DND-41 (cell line): ENCODE measurements at places on chromosomes 5 and 9.

- DNase-seq, result no peak
Measured at GRCh38 chr5:78753093-78753531, 104.5 kb upstream of the LHFPL2 start.

GRCh38 chr9:122218935-122219855, 9.6 kb downstream of the LHX6 start:
- DNase-seq, result no peak

DNA sequence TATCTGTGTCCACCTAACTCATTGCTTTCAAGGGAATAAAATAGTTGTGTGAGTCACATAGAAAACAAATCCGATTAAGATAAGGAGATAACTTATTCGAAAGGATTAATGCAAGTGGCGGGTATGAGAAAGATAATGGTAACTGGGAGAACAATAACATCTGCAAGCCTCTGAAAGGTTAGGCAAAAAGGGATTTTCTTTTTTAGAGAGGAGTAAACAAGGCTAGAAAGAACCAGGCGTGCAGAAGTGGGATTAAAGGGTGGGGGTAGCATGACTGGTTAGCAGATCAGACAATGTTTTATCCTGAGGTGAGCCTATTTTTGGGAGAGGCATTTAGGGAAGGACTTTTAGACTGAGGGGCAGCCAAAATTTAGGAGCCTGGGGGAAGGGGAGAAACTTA, 34.7 kb upstream of the JMY start:
- no peak for DNase-seq

- DNase-seq, result no peak
Measured at GRCh38 chr5:150319484-150319790, 16.7 kb upstream of the ARSI start.

DNA sequence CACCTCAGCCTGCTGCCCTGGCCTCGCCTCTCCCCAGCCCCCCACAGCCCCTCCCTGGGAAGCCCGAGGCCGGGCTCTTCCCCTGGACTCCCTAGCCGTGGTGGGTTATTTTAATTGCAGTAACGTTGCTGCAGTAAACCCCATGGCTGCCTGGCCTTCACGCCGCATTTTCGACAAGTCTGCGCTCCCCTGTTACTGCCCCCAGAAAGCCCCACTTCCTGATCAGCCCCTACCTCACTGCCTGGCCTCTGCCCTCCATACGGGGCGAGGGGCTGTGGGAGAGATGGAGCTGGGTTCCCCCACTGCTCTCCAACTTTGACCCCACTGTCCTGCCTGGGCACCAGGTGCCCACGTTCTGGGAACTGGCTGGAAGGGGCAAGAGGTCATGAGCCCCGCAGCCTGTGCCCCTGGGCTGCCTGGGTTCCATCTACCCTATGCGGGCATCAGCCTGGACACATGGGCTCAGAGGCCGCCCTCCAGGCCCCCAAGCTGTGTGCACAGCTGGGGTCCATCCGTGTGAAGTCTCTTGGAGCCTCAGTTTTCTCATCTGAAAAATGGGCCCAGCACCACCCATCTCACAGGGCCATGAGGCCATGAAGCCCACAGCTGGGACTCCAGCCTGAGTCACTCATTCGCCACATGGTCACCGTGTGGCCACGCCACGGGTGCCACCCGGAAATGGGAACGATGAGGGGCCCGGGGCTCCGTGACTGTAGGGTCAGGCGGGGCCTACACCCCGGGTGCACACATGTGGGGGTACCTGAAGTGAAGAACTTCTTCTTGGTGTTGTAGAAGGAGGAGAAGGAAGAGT, 11.5 kb downstream of the EGFL7 start:
- no peak for DNase-seq

DNA sequence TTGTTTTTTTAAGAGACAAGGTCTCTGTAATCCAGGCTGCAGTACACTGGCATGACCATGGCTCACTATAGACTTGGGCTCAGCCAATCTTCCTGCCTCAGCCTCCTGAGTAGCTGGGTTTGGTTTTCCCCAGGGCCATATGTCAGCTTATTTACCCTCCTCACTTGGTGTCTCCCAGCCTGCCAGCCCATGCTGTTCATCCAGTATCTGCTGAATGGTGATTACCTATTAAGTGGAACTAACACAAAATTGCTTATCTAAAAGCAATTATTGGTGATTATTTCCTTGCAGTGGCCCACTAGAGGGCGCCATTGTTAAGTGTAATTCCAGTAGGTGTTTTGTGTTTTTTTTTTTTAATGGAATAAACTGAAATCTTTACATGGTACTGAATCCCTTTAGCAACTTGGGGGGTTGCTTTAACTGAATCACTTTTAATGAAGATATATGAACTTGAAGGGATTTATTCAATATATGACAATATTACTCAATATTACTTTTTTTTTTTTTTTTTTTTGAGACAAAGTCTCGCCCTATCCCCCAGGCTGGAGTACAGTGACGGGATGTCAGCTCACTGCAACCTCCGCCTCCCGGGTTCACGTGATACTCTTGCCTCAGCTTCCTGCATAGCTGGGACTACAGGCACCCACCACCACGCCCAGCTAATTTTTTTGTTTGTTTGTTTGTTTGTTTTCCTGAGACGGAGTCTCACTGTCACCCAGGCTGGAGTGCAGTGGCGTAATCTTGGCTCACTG, 13.8 kb downstream of the EXOSC2 start:
- DNase-seq, result peak; percentile 64

DNA sequence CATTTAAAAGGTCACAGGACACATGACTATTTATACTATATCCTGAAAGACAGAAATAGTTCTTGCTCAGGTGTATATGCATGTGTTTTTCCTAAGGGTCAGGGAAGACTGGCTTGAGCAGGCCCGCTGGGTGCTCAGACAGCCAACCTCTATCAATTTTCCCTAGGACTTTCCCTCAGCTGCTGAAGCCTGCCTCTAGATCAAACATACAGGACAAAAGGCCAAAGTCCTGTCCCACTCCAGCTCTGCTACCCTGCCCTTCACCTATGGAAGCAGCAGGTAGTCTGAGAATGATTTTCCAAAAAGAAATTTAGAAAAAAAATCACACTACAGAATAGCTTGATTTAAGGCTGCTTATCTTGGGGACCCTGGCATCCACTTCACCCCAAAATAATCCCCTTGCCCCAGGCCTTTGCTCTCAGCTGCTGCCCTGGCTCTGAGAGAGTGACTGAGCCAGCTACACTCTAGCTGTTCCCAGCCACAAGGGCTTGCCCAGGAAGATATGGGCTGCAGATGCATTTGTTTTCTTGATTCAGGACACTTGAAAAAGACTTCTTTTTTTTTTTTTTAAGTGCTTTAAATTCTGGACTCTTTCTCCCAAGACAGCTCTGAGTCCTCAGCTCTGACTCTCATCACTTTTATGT, 42.5 kb downstream of the KLHL3 start:
- no peak for DNase-seq

GRCh38 chr9:72643651-72644050, 122.2 kb downstream of the TMC1 start:
- DNase-seq, result no peak

DNA sequence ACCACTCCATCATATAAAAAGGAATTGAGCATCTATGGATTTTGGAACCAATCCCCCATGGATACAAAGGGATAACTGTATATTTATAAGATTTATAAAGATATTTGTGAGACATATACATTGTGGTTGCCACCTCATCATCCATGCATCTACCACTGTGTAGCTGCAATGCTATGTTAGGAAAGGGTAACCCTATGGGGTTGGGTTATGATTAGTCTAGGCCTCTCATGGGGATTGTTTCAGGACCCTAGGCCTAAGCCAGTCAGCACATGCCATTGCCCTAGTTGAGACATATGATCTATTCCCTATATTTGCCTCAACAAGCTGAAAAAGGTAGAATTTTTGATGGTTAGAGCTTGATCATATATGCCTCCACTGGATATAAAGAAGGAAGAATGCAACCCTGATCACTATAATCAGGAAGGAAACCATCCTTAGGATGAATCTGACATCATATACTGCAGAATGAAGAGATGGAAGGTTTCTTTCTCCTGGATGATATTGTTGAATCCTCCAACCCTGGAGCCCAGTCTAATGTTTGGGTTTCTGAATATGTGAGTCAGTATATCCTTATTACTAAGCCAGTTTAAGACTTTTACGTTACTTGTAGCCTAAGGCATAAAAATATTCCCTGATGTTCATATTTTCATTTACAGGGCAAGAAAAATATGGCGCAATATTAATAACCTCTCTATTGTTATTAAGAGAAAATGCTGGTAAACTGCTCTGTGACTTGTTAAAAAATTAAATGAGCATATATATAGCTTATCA, 94.2 kb downstream of the ADAMTS19 start:
- no peak for DNase-seq

- no peak for DNase-seq
Measured at GRCh38 chr9:127036437-127036836, 86.0 kb downstream of the ANGPTL2 start.

DNA sequence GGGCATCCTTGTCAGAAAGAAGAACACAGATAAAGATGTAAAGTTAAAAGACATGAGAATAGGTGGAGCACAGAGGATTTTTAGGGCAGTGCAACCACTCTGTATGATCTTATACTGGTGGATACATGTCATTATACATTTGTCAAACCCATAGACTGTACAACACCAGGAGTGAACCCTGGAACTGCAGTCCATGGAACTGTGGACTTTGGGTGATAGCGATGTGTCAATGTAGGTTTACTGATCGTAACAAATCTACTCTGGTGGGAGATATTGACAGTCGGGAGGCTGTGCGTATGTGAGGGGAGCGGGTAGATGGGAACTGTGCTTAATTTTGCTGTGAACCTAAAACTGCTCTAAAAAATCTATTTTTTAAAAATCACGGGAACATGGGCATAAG, 60.6 kb downstream of the MROH2B start:
- DNase-seq, result no peak

- DNase-seq, result peak; percentile 55
Measured at GRCh38 chr9:96317335-96317980, 15.5 kb upstream of the HSD17B3 start.

- DNase-seq, result no peak
Measured at GRCh38 chr9:84519413-84519812, 150.1 kb upstream of the NTRK2 start.

- DNase-seq, result no peak
Measured at GRCh38 chr9:86721843-86722705, 225.2 kb downstream of the GAS1 start.

DNA sequence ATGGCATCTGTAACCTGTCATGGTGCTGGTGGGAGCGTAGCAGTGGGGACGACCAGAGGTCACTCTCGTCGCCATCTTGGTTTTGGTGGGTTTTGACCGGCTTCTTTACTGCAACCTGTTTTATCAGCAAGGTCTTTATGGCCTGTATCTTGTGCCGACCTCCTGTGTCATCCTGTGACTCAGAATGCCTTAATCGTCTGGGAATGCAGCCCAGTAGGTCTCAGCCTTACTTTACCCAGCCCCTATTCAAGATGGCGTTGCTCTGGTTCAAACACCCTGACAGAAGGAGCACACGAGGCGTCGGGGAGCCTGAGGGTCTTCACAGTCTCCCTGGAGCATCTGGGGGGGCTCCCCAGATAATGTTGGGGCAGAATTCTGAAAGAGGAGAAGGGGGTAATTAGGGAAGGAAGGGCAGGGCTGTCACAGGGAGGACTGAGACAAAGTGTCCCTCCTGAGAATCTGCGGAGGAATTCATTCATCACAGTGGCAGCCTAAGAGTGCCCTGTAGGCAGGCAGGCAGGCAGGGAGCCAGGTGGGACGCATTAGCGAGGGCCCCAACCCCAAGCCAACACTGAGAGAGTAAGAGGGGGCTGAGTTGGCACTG, 21.3 kb upstream of the NCS1 start:
- no peak for DNase-seq

GRCh38 chr5:145780982-145781381, 54.2 kb downstream of the PRELID2 start:
- DNase-seq, result no peak

- DNase-seq, result no peak
Measured at GRCh38 chr9:89440548-89440947, 57.4 kb downstream of the SEMA4D start.

GRCh38 chr5:57601996-57602395, 119.4 kb upstream of the ACTBL2 start:
- DNase-seq, result no peak

DNA sequence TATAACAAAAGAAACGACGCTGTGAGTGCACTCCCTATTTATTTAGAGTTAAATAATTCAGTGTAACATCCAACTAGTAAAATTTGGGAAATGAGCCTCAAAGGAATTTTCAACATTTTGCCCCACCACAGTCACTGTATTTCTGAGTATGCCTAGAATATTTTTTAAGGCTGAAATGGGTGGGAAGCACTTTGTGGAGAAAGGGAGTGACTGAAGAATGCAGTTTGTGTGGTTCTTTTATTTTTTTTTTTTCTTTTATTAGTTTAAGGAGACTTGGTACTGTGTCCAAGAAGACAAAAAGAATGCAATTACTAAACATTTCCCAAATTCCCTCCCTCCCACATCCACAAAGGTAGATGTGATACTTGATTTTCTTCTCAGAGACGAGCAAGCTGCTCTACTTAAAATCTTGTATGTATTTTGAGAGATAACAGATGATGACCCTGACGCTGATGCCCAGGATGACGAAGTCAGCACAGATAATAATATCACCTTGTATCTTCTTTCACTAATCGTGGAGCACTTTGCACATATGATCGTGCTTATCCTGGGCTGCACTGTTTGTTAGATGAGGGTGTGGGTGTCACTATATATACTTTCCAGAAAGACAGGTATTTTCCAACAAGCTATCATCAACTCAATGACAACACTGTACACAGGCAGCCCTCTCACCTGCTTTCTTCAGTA, 586.3 kb downstream of the RAB3C start:
- DNase-seq, result no peak

DNA sequence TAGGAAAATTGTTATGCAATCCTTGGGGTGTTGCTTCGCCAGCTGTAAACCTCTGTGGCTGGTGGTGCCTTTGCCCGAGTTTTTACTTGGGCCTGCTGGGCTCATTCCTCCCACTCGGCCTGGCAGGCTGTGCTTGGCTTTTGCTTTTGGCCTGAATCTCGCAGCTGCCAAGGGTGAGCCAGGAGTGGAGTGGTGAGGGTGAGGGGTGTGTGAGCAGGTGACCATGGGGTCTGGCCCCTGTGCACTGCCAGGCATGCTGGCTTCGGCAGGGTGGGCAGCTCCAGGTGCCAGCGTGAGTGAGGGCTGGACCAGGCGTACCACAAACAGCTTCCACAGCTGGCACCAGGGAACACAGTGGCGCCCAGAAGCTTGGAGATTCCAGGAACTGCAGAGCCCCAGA, 12.6 kb upstream of the DHFR start:
- no peak for DNase-seq

- no peak for DNase-seq
Measured at GRCh38 chr5:159286420-159287035, 23.4 kb downstream of the UBLCP1 start.

DNA sequence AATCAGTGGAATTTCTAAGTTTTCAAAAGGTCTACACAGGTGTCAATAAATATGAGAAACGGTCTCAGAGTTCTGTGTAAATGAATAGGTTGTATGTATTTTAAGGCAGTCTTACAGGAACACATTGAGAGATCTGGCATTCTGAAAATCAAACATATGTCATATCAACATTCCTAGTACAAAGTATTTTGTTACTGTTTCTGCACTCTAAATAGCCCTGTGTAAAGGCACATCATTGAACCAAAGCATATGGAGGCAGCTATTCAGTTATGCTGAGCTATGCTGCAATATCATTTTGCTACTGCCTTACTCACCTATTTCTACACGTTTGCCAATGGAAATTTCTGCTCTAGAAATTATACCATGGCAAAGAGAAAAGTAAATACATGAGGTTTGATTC, 379.1 kb downstream of the KIAA0825 start:
- DNase-seq, result no peak

- peak; percentile 43 for DNase-seq
Measured at GRCh38 chr9:81113453-81114124, 575.8 kb downstream of the TLE1 start.
